Skeletal muscle cell (primary cell): ENCODE measurements at places on chromosomes 12 and 14.

DNA sequence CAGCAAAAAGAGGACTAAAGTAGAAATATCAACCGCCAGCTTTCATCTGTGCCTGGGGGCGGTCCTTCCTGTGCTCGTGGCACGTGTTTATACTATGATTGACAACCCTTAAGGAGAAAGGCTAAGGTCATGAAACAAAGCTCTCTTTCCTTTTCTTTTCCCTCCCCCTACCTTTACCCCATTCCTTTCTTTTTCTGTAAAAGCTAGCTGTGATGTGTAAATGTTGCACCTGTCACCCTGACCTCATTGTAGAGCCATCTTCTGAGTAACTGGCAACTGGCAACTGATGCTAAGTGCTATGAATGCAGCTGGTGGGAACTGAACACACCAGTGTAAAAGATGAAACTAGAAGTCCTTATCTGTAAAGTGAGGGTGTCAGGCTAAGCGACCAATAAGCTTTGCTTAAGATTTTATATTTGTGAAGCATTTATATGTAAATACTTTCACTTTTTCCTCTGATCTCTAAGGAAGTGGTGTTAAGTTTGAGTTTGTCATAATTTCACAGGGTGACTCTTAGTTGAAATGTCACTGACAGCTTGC is 102.8 kb upstream of the BCAT1 start:
- DNase-seq, result no peak

GRCh38 chr12:119423285-119423684 is 88.8 kb downstream of the CCDC60 start:
- no peak for DNase-seq

GRCh38 chr12:25469861-25470260 is 83.2 kb downstream of the LMNTD1 start:
- no peak for DNase-seq

DNA sequence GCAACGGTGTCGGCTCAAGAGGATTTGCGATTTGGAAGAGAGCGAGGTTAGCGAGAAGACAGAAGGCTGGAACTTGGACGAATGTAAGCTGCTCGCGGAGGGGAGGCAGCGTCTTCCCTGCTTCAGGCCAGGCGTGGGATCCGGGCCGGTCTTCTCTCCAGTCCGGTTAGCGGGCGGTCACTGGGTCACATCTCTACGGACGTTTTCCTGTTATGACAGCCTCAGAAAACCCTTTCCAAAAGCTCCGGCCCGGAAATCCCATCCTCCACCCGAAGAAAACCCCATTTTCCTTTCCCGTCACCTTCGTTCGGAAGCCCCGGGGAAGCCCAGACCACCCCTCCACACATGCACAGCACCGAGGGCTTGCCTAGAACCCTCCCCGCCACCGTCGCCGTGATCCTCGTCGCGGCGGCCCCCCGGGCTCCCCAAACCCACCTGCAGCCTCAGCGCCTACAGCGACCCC is 268 bp downstream of the NDUFB1 start:
- DNase-seq, result peak; percentile 6

GRCh38 chr12:58787021-58787760 is 133.1 kb downstream of the LRIG3 start:
- peak; percentile 61 for DNase-seq

DNA sequence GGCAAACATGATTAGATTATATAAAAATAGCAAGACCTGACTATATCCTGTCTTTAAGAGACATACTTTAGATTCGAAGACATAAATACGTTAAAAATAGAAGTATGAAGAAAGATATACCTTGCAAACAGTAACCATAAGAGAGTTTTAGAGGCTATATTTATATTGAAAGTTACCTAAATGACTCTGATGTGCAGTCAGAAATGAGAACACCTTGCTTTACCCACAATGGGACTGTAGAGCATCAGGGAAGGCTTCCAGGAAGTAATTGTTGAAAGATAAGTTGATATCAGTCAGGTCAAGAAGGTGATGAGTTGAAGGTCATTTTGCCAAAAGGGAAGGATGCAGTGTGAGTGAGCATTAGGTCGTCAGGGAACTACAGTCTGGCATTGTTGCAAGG is 110.2 kb downstream of the NEDD1 start:
- DNase-seq, result no peak

DNA sequence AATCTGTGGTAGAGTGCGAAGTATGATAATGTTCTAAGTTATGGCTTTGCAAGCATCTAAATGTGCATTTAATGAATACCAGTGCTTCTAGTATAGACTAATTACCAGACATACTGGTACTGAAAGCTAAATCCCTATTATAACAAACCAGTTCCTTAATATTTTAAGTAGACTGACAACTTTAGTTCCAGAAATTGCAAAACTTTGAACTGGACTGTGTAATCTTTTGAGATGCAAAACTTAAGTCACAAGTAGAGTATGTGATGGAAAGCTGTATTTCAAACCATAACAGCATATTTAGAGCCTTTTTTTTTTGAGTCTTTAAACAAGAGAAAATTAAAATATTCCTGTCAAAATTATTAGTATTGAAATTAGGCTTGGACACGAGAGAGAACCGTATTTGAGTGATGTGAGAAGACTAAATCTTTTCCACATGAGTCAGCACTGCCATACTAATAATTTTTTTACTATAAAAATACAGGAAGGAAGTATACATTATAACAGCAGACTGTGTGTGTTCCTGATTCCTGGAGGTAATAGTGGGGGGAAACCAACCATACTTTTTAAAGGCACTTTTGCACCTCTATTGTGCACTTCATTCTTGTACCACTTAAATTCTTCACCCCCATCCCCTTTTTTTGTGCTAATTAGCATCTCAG is 45.5 kb downstream of the PPM1A start:
- no peak for DNase-seq

GRCh38 chr12:26863515-26863914 is 30.5 kb upstream of the ITPR2 start:
- no peak for DNase-seq

GRCh38 chr14:70489579-70490200 is 37.7 kb downstream of the ADAM21 start:
- DNase-seq, result no peak

DNA sequence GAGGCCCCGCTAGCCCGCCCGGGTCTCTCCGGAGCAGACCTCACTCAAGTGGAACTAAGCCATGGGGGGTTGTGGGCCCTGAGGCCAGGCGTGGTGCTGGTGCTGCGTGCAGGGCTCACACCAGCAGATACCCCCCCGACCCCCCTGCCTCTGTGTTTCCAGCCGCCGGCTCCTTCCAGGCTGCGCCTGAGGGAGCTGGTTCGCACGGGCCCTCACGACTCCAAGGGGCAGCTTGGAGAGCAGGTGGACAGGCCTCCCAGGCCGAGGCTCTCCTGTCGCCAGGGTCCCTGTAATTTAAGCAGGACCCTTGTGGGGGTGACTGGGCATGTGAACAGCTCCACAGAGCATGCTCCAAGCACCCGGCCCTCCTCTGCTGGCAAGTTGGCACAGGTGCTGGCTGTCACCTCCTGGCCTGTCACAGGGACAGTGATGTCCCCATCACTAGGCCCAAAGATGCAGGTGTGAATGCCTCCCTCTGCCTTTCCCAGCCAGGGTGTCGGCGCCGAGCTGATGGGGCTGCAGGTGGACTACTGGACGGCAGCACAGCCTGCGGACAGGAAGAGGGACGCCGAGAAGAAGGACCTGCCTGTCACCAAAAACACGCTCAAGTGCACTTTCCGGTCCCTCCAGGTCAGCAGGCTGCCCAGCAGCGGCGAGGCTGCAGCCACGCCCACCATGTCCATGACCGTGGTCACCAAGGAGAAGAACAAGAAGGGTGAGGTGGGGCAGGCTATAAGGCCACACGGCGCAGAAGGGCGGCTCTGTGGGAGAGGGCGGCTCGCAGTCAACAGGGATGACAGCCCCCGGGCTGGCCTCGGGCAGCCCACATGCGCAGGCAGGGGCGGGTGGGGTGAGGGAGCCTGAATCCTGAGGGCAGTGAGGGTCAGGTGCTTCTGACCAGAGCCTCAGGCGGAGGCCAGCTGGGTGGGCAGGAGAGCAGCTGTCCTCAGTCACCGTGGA is 5.9 kb upstream of the TEX22 start:
- no peak for DNase-seq

DNA sequence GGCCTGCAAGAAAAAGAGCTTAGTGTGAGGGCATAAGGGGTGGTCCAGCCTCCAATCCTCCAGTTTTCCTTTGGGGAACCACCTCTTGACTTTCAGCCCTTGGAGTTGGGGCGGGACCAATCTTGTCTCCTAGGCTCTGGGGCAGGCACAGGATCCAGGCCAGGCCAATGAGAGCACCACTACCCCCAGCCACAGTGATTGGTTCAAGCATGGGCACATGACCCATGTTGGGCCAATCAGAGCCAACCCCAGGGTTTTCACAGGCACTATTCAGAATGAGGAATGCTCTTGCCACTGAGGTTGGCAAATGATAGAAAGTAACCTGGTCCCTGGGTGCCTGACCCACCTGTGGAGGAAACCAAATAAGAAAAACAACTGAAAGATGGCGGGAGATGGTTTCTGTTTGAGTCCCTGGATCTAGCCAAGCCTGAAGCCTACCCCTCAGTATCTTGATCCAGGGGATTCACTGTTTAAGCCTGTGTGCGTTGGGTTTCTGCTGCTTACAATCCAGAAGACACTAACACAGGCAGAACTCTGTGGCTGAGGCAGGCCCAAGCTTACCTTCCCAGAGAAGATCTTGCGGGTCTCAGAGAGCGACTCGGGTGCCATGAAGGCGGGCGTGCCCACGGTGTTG is 42.9 kb downstream of the P2RX4 start:
- DNase-seq, result no peak

GRCh38 chr12:43982544-43982943 is 146.7 kb downstream of the TMEM117 start:
- no peak for DNase-seq

DNA sequence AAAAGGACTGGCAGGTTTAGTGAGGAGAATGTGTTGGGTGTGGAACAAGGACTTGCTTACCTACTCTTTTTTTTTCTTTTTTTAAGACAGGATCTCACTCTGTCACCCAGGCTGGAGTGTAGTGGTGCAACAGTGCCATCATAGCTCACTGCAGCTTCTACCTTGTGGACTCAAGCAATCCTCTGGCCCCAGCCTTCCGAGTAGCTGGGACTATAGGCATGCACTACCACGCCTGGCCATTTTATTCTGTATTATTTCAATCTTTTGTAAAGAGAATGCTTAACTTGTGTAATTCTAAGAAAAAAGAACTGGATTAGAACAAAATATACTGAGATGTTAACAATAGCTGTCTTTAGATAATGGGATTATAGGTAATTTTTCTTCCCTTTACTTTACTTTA is 1.9 kb upstream of the VRTN start:
- DNase-seq, result no peak

GRCh38 chr12:45975506-45975905 is 14.9 kb downstream of the SCAF11 start:
- no peak for DNase-seq

DNA sequence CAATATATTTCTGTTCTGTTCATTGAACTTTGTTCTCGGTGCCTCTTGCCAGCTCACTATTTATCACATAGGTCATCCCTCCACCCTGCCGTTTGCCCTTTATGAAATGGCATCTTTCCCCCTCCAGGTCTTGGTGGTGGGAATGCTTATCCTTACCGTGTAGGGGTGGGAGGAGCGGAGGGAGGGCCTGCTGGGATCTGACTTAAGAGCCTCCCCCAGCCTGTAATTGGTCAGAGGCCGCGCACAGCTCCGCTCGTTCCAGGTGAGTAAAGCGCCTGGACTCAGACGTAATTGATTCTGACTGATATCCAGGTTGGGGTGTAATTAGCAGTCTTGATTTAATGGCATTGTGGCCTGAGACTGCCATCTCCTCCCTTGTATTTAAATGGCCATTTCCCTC is 185.3 kb downstream of the TSPAN9 start:
- no peak for DNase-seq

GRCh38 chr14:21011136-21011535 is 12.0 kb downstream of the SLC39A2 start:
- no peak for DNase-seq

DNA sequence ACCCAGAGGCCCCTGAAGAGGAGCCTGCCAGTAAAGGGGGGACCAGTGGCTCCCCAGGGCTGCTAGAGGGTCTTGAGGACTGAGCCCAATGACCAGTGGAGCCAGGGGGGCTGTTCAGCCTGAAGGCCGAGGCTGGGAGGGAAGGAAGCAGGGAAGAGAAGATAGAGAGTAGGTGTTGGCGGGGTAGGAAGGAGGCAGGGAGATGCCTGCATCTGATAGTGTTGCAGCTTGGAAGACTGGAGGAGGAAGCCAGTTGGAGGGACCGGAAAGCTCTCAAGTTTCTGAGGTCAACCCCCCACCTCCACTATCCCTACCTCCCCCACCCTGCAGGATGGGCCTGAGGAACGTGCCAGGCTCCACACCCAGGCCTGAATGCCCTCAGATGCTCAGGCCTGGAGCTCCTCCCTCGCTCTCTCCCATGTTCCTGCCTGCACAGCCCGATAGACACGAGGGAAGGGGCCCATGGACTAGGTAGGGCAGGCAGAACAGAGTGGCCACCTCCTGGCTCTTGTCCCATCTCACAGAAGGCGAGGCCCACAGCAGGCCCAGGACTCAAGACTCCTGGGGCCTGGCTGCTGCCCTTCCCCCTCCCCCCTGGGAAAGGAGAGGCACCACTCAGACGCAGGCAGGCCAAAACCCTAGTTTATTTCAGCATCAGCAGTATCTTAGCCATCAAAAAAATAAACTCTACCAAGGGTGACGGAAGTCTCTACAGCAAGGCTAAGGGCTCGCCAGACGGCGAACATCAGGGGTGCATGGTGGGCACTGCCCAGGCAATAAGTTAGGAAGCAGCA is 3.4 kb downstream of the CKB start:
- no peak for DNase-seq

DNA sequence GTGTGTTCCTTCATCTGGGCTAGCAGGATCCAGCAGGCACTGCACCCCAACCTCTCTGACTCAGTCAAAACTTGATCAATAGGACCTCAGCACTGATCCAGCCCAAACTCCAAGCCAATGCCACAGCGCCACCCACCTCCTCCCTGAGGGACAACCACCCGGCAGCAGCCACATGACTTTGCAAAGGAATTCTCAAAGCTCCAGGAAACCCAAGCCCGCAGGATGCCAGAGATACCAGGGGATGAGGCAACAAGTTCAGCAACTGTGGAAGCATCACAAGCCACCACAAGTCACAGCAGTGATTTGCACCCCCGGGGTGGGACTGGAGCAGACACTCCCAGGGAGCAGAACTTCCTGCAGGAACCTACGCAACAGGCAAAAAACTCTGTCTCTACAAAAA is 37.3 kb downstream of the ACTN1 start:
- peak; percentile 72 for DNase-seq

DNA sequence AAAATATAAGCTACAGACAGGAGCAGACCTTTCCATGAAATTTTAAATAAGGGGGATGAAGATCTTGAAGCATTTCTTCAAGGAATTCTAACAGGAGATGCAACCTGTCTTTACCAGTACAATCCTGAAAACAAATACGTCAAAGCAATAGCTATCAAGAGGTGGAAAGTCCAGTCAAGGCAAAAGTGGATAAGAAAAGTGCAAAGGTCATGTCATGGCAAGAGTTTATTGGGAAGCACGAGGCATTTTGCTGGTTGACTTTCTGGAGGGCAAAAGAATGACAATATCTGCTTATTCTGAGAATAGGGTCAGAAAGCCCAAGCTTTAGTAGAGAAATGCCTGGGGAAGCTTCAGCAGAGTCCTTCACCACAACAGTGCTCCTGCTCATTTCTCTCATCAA is 34.3 kb upstream of the PRB4 start:
- no peak for DNase-seq

- DNase-seq, result no peak
Observed at GRCh38 chr12:12214201-12214600, 52.6 kb downstream of the LRP6 start.
